Fibroblast of lung (primary cell): ENCODE measurements at places on chromosomes 13 and 19.

DNA sequence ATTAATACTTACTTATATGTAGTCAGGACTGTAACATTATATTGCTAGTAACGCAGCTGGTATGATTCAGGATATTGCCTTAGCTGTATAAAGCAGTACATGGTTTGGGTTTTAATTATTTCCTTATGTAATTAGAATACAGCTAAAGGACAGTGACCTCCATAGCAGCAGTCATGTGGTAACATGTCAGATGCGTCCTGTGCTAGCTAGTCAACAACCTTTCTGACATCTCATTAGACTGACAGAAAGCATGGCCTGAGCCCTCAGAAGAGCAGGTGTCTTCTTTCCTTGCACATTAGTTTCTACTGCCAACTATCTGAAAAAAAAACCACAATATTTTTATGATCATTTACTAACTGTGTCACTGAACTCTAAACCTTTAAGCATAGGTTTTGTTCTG lies 122.2 kb downstream of the MAB21L1 start:
- no peak for DNase-seq

DNA sequence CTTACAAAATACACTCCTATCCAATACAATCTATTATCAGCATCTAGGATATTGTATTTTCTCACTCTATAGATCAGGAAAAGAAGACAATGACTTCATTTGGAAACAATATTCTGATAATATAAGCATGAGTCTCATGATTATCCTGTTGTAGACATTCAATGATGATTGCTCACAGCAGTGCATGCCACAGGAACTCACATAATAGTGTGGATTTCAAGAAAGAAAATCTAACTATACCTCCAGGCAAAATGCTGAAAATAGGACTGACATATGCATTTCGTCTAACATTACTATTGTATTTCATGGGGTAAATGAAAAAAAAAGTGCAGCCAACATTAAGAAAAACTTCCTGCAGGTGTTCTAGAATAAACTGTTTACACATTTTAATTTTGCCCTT lies 122.6 kb downstream of the POSTN start:
- DNase-seq: no peak

GRCh38 chr13:98893371-98893770 lies 84.5 kb downstream of the DOCK9 start:
- DNase-seq: no peak

- DNase-seq: no peak
These were observed 1.8 kb upstream of the CALR start for GRCh38 chr19:12936582-12936981.
